Psoas muscle (tissue), 8 donors: ENCODE measurements at places on chromosomes 13 and 19.

- no peaks in the 10 kb centered on the region for H3K36me3 ChIP-seq
- no peak overlapping the region for H3K4me3 ChIP-seq
- no peaks in the 10 kb centered on the region for H3K27me3 ChIP-seq
- H3K4me1 ChIP-seq, result no peaks in the 10 kb centered on the region
Measured at GRCh38 chr19:19687090-19687489, 18.5 kb downstream of the ZNF101 start.

GRCh38 chr13:110575322-110576069, 14.0 kb upstream of the RAB20 start:
- no peak overlapping the region for H3K4me3 ChIP-seq
- no peaks in the 10 kb centered on the region for H3K4me1 ChIP-seq
- H3K36me3 ChIP-seq, result no peaks in the 10 kb centered on the region
- peaks cover 47% of the 10 kb centered on the region for H3K27me3 ChIP-seq
- no peak overlapping the region for H3K27ac ChIP-seq
- DNase-seq, result peak; percentile 51

- H3K4me3 ChIP-seq, result peak overlapping the region; percentile 90
- H3K27me3 ChIP-seq, result no peaks in the 10 kb centered on the region
- H3K36me3 ChIP-seq, result peaks cover 75% of the 10 kb centered on the region
- H3K4me1 ChIP-seq, result peaks cover 23% of the 10 kb centered on the region
Measured at GRCh38 chr19:39834287-39834841, 402 bp upstream of the DYRK1B start.

DNA sequence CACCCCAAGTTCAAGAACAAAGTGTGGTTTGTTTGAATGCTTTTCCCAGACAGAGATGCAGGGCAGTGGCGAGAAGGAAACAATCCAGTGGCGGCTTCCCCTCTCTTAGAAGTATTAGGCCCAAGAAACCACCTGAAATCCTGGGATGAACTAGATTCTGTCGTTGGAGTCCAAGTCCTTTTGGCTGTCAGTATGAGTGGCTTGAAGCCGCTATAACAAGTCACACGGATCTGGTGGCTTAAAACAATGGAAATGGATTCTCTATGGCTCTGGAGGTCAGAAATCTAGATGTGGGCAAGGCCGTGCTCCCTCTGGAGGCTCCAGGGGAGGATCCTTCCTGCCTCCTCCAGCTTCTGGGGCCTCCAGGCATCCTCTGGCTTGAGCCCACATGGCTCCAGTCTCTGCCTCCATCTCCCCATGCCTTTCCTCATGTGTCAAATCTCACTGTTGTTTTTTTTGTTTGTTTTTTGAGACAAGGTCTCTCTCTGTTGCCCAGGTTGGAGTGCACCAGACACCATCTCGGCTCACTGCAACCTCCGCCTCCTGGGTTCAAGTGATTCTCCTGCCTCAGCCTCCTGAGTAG, 97.7 kb downstream of the GNG7 start:
- no peaks in the 10 kb centered on the region for H3K36me3 ChIP-seq
- no peaks in the 10 kb centered on the region for H3K27me3 ChIP-seq
- no peak overlapping the region for H3K27ac ChIP-seq
- H3K4me3 ChIP-seq, result no peak overlapping the region
- peaks cover 5% of the 10 kb centered on the region for H3K4me1 ChIP-seq

GRCh38 chr19:32105527-32106310, 239.7 kb upstream of the ZNF507 start:
- H3K27ac ChIP-seq, result no peak overlapping the region
- H3K4me1 ChIP-seq, result no peaks in the 10 kb centered on the region
- no peak for DNase-seq
- no peaks in the 10 kb centered on the region for H3K27me3 ChIP-seq
- no peak overlapping the region for H3K4me3 ChIP-seq

DNA sequence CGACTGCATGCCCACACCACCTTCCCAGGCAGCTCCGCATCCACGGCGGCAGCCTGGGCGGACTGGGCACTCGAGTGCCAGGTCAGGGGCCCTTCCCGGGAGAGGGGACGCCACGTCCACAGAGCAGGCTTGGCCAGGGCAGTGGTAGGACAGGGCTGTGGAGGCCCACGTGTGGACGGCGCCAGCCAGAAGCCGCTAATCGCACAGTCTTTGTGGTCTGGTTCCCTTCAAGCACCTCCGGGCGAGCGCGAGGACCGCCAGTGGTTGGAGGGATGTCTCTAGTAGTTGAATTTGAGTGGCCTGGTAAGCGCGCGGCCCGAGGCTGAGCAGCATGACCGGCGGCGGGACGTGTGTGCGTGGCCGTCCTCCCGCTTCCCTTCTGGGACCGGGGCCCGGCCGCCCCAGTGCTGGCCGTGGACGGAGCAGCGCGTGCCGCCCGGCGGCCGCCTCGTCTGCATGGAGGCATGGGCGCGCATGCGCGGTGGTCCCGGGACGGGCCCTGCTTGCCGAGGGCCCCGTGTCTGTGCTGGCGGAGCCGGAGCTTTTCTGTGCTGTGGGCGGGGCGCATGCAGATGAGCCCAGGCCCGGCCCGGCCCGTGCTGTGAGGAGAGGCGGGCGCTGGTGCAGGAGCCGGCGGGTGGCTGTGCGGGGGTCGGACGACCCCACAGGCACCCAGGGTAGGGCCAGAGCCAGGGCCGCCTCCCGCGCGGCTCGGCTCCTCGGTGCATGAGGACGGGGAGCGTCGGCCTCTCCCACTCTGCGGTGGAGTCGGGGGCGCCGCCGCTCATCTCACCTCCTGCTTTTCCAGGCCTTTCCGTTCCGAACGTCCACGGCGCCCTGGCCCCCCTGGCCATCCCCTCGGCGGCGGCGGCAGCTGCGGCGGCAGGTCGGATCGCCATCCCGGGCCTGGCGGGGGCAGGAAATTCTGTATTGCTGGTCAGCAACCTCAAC, 8.6 kb downstream of the PTBP1 start:
- H3K27ac ChIP-seq, result no peak overlapping the region
- DNase-seq, result no peak
- H3K4me3 ChIP-seq, result no peak overlapping the region
- H3K36me3 ChIP-seq, result peaks cover 79% of the 10 kb centered on the region
- peaks cover 30% of the 10 kb centered on the region for H3K4me1 ChIP-seq
- no peaks in the 10 kb centered on the region for H3K27me3 ChIP-seq

GRCh38 chr13:103007427-103007762, 58.8 kb downstream of the SLC10A2 start:
- H3K4me1 ChIP-seq, result no peaks in the 10 kb centered on the region
- H3K4me3 ChIP-seq, result no peak overlapping the region
- no peak for DNase-seq
- no peak overlapping the region for H3K27ac ChIP-seq
- H3K27me3 ChIP-seq, result no peaks in the 10 kb centered on the region
- H3K36me3 ChIP-seq, result no peaks in the 10 kb centered on the region

DNA sequence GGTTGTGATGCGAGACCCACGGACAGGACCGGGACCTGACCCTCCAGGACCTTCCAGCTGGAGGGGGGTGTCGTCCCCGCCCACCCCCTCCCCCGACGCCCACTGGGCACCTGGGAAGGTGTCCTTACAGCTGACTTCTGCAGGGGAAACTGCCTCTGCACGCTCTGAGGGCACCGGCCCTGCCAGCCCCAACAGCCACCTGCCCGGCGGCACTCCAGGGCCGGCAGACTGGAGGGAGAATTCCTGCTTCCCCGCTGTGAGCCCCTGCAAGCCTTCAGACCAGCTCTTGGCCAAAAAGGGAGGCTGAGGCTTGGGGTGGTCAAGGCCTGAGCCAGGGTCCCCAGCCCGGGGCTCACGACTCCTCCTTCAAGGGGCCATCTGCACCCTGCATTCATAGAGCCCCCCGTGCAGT, 1.2 kb downstream of the CNN2 start:
- no peak for DNase-seq
- H3K4me3 ChIP-seq, result peak overlapping the region; percentile 67
- peaks cover 16% of the 10 kb centered on the region for H3K27me3 ChIP-seq
- H3K27ac ChIP-seq, result peak overlapping the region; percentile 11

DNA sequence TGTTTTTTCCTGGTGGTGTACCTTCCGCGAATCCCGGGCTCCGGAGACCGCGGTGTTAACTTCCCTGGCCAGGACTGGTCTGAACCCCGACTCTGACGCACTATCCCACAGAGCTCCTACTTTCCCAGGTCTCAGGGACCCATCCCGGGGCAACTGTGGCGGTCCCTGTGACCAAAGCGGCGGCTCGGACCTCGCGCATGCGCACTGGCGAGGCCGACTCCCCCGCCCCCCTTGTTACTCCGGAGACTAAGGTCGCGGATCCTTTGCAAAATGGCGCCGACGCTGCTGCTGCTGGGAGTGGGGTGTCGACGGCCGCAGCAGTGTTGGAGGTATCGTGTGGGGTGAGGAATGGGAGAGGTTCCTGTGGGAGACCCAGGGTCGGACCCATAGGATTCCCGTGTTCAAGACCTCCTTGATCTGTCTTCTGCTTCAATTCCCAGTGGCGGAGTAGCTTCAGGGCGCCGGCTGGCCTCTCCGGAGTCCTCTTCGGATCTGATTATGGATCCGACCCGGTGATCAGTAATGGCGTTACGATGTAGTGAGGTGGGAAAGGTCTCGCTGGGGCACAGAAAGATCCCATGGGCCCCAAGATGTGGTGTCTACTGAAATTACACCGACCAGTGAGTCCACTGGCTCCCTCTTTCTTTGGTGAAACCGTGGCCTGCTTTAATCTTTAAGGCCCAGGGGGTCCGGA, 66.6 kb upstream of the ZNF527 start:
- H3K27me3 ChIP-seq, result no peaks in the 10 kb centered on the region
- DNase-seq, result peak; percentile 56
- peak overlapping the region; percentile 56 for H3K4me3 ChIP-seq
- no peak overlapping the region for H3K27ac ChIP-seq
- H3K4me1 ChIP-seq, result no peaks in the 10 kb centered on the region

- no peak for DNase-seq
- no peaks in the 10 kb centered on the region for H3K27me3 ChIP-seq
- peaks cover 24% of the 10 kb centered on the region for H3K36me3 ChIP-seq
- no peak overlapping the region for H3K4me3 ChIP-seq
- no peak overlapping the region for H3K27ac ChIP-seq
Measured at GRCh38 chr19:44032001-44032610, 6.9 kb downstream of the ZNF222 start.

DNA sequence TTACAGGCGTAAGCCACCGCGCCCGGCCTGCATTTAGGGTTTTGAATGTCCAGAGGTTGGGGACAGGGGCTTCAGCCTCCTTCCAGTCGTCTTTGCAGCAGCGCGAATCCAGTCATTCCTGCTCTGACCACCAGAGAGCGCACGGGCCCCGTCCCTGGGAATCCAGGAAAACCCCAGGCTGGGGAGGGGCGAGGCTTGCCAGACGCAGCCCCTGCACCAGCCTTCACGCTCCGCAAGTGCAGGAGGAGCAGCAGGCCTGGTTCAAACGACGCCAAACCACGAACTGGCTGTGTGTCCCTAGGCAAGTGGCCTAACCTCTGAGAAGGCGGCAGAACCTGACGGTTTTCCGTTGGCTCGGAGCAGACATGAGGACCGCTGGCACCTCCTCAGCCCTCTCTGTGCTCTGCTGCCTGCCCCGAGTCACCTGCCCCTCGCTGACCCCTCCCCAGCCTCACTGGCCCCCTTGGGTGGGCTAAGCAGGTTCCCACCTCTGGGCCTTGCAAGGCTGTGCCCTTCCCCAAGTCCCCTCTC, 2.0 kb upstream of the RNF126 start:
- peak; percentile 88 for DNase-seq

- peaks cover 48% of the 10 kb centered on the region for H3K4me1 ChIP-seq
- H3K27me3 ChIP-seq, result no peaks in the 10 kb centered on the region
- peak; percentile 44 for DNase-seq
- H3K36me3 ChIP-seq, result peaks cover 33% of the 10 kb centered on the region
Measured at GRCh38 chr19:2770055-2771013, 12.7 kb downstream of the SGTA start.

GRCh38 chr19:31976775-31977536, 368.5 kb upstream of the ZNF507 start:
- H3K27ac ChIP-seq, result no peak overlapping the region
- no peaks in the 10 kb centered on the region for H3K36me3 ChIP-seq
- no peaks in the 10 kb centered on the region for H3K4me1 ChIP-seq
- H3K4me3 ChIP-seq, result no peak overlapping the region
- no peaks in the 10 kb centered on the region for H3K27me3 ChIP-seq

- no peak overlapping the region for H3K4me3 ChIP-seq
- no peak for DNase-seq
- H3K27me3 ChIP-seq, result no peaks in the 10 kb centered on the region
Measured at GRCh38 chr19:21133633-21134032, 8.2 kb upstream of the ZNF431 start.

DNA sequence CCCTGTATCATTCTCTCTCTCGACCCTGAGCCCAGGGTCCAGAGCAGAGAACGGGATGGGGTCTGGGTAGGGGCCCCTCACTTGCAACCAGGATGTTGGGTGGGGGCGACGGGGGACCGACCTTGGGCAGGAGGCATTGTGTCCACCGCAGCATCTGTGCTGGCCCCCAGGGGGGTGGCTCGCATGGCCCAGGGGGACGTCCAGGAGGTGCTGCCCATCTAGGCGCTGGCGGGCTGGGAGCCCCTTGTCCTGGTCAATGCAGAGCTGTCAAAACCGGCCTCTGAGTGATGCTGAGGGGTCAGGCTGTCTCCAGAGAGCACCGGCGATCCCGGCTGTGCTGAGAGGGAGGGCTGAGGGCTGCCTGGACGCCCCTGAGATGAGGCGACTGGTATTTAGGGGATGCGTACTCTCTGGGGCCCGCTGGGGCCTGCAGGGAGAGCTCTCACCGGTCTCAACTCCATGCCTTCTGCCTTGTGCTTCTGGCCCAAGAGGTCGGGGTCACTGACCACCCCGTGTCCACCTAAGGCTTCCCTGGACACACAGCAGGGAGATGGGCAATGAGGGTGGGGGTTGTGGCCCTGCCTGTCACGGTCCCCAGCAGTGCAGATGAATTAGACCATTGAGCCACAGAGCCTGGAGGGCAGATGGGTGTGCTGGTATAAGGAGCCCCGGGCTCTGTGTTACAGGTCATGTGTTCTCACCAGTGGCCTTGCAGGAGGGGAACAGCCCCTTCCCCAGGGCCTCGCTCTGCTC, 8.6 kb downstream of the RPS9 start:
- peaks cover 54% of the 10 kb centered on the region for H3K4me1 ChIP-seq
- peaks cover 16% of the 10 kb centered on the region for H3K36me3 ChIP-seq
- no peak overlapping the region for H3K4me3 ChIP-seq

GRCh38 chr19:39223703-39224279, 19.7 kb upstream of the SYCN start:
- H3K36me3 ChIP-seq, result no peaks in the 10 kb centered on the region
- H3K27ac ChIP-seq, result no peak overlapping the region
- no peak overlapping the region for H3K4me3 ChIP-seq

- no peak overlapping the region for H3K4me3 ChIP-seq
- no peak for DNase-seq
- H3K27ac ChIP-seq, result no peak overlapping the region
Measured at GRCh38 chr13:98422046-98422445, 154.9 kb downstream of the STK24 start.

DNA sequence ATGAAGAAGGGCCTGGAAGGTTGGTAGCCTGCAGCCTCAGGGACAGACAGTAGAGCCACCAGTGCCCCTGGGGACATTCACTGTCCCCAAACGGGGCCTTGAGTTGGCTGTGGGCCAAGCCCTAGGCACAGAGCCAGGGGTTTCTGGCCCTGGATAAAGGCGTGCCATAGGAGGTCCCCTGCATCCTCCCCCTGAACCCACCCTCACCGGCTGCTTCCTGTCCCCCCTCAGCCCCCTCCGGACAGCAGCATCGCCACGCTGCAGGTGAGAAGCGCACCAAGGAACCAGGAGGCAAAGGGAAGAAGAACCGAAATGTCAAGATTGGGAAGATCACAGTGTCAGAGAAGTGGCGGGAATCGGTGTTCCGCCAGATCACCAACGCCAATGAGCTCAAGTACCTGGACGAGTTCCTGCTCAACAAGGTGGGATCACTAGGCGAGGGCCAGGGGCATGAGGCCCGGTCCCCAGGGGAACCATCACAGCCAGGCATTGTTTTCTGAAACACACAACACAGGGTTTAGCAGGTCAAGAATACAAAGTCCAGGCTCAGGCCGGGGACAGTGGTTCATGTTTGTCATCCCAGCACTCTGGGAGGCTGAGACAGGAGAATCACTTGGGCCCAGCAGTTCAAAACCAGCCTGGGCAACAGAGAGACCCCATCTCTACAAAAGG, 14.6 kb upstream of the USE1 start:
- no peak for DNase-seq
- H3K4me3 ChIP-seq, result no peak overlapping the region
- H3K27me3 ChIP-seq, result no peaks in the 10 kb centered on the region
- H3K4me1 ChIP-seq, result no peaks in the 10 kb centered on the region
- H3K36me3 ChIP-seq, result peaks cover 60% of the 10 kb centered on the region
